CD4-positive, alpha-beta T cell treated with Interleukin-4 for 4 hours (primary cell): ENCODE measurements at places on chromosomes 2 and 18.
A peak's percentile ranks its signal among the peaks of the same experiment; 100 is the strongest.

DNA sequence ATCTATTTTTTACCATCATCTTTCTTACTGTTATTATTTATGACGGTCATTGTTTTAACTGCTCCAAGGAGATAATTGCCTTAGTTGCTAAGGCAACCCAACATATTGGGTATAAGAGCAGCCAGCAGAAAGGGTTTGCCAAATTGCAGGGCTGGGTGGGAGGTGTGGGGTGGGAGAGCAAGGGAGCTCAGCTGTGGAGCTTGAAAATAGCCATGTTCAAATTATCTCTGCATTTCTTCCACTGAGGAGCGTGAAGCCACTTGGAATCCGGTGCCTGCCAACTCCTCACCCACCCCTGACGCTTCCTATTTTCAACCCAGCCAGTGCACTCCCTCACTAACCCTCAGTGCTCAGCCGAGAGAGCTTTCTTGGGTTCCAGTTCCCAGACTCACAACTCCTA lies 60.8 kb downstream of the SETBP1 start:
- DNase-seq = no peak

DNA sequence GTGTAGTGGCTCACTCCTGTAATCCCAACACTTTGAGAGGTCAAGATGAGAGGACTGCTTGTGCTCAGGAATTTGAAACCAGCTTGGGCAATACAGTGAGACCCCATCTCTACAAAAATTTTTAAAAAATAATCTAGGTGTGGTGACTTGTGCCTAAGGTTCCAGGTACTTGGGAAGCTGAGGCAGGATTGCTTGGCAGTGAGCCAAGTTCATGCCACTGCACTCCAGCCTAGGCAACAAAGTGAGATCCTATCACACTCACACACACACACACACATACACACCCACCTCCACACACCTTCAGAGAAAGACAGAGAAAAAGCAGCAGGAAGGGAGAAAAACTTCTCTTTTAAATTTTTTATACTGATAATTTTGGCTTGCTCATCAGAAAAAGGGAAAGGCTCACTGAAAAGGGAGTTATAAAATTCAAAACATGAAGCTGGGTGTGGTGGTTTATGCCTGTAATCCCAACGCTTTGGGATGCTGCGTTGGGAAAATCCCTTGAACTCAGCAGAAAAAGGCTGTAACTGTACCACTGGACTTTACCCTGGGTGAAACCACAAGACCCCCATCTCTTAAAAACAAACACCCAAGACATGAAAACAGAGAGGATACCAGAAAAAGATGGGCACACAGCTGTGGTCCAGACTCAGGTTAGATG lies 25.7 kb downstream of the FAM168B start:
- no peak for DNase-seq

DNA sequence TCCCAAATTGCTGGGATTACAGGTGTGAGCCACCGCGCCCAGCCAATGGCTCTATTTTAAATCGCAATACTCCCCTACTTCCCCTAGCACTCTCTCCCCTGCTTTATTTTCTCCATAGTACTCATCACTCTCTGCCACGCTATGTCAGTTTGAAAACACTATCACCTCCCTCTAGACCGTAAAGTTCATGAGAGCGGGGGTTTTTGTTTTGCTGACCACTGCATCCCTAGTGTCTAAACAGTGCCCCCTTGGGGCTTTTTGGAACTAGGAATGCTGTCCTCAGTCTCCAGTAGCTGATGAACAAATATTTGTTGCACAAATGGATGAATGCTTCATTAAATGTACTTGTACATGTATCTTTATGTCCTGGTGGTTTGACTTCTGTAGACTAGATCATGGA lies 44.1 kb downstream of the ATOH8 start:
- no peak for DNase-seq

DNA sequence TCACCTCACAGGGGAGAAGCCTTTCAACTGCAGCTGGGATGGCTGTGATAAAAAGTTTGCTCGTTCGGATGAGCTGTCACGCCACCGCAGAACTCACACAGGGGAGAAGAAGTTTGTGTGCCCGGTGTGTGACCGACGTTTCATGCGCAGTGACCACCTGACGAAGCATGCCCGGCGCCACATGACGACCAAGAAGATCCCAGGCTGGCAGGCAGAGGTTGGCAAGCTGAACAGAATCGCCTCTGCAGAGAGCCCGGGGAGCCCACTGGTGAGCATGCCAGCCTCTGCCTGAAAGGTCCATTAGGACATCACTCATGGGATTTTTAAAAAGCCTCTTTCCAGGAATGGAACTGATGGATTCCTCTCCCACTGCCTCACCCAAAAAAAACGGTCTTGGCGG lies 8.9 kb downstream of the KLF11 start:
- DNase-seq = no peak

- DNase-seq = no peak
Measured at GRCh38 chr2:145654746-145655145, 1134.8 kb upstream of the ZEB2 start.

DNA sequence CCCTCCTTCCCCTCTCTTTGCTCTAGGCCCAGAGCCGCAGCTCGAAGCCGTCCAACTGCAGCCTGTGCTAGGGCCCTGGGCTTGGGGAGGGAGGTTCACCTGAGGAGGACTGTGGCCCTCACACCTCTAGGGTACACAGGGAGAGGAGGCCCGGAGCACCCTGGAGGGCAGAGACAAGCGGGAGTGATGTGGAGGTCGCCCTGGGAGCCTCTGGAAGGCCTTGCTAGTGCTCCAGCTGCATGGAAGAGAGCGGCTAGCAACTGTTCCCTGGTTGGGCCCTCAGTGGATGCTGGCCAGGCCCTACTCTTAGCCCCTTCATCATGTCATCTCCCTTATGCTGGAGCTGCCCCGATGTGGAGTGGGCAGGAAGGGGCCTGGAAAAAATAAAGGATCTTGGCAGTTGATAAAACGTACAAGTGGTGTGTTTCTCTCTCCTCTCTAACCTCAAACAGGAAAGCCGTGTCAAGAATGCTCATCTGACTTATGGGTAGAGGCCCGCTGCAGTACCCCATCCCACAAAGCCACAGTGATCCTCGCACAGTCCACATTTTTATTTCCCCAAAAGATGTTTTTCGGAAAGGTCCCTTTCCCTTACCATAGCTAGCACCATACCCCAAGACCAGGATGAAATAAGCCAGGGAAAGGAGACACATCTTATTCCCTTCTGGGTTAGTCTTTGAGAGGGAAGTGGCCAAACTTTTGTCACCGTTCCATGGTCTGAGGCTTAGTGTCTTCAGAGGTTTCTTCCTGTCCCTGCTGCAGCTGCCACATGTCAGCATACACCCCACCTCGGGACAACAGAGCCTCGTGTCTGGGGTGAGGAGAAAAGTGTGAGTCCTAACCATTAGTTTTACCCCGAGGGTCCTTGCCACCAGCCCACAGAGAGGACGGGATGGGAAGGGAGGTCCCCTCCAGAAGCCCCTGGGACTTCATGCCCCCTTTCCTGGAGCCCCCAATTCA lies 2.9 kb downstream of the ZFAND2B start:
- DNase-seq = no peak

- no peak for DNase-seq
Measured at GRCh38 chr2:55400332-55400731, 19.3 kb downstream of the CCDC88A start.

- no peak for DNase-seq
Measured at GRCh38 chr2:33617989-33618388, 18.9 kb upstream of the FAM98A start.

DNA sequence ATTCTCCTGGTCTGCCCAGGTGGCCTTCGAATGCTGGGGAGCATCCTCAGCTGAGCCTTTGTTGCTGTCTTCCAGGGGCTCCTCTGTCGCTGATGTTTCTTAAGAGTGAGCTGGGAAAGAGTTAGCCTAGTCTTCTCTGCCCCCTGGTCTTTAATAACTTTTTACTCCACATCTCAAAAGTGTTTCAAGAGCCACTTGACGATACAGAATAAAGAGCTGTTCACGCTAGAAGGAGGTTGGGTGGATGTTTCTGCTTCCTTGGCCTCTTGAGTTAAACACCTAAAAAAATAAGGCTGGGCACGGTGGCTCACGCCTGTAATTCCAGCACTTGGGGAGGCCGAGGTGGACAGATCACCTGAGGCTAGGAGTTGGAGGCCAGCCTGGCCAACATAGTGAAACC lies 2.8 kb upstream of the BUB1 start:
- DNase-seq = no peak

- no peak for DNase-seq
Measured at GRCh38 chr2:236889791-236890704, 195.6 kb upstream of the COPS8 start.

GRCh38 chr2:222355860-222356259 lies 57.1 kb upstream of the PAX3 start:
- DNase-seq = no peak

- DNase-seq = no peak
Measured at GRCh38 chr2:9300214-9300613, 93.6 kb downstream of the ASAP2 start.

GRCh38 chr18:64807560-64807959 lies 658.7 kb upstream of the LINC00305 start:
- no peak for DNase-seq

DNA sequence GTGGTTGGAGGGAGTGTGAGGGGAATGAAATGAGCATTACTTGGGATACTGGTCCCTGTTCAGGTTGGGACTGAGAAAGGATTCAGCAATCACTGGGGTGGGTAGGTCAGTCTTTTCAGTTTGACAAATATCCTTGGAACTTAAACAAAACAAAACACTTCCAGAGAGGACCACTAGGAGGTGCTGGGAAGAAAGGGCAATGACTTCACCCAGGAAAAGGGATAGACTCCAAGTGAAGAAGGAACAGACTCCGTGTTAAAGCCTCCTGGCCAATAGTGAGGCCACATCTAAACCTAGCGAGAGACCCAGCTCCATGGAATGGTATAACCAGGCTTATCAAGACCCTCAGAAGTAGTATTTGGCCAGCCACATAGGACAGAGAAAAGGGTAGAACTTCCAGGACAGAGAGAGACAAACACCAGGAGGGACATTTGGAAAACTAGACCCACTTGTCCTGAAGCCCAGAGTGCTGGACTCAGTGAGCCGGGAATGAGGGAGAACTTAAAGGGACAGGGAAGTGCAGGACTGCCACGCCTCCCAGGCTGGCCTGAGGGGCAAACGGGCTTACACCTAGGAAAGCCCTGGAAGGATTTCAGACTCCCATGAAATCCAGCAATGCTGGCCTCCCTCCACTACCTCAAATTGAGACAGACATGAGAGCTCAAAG lies 19.6 kb upstream of the KCNG3 start:
- peak; percentile 12 for DNase-seq

- DNase-seq = no peak
Measured at GRCh38 chr2:42192652-42193566, 23.8 kb downstream of the EML4 start.

DNA sequence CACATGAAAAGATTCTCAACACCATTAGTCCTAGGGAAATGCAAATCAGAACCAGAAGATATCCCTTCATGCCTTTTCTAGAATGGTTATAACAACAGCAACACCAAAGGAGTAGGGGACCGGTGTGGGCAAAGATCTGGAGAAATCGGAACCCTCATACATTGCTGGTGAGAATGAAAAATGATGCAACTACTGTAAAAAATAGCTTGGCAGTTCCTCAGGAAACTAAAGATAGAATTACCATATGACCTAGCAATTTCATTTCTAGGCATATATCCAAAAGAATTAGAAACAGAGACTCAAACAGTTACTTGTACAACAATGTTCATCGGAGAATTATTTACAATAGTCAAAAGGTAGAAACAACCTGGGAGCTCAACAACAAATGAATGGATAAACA lies 29.2 kb upstream of the CDH7 start:
- no peak for DNase-seq

- no peak for DNase-seq
Measured at GRCh38 chr2:101985101-101985792, 6.5 kb upstream of the IL1R2 start.

- no peak for DNase-seq
Measured at GRCh38 chr2:170145675-170146432, 32.1 kb upstream of the MYO3B start.

GRCh38 chr2:8620611-8621382 lies 61.1 kb upstream of the ID2 start:
- no peak for DNase-seq

DNA sequence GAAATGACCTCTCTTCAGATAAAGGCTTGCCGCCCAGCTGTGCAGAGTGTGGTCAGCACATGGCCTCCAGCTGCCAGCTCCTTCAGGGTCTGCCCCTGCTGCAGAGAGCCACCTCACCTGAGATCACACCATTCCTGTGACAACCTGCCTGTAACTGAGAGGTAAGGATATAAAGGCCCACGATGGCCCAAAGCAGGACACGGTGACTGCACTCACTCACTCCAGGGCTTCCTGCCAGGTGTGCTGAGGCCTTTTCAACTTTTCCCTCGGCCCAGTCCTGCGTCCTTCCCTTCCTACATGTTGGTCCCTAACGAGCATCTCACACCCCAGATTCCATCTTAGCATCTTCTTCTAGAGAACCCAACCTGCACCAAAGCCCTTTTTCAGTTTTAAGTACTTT lies 36.2 kb downstream of the ANKRD44 start:
- no peak for DNase-seq

- DNase-seq = no peak
Measured at GRCh38 chr2:55026202-55026601, 24.0 kb downstream of the RTN4 start.

- DNase-seq = no peak
Measured at GRCh38 chr2:150812066-150812465, 324.6 kb upstream of the RND3 start.

- peak; percentile 53 for DNase-seq
Measured at GRCh38 chr2:85390941-85391669, 19.1 kb downstream of the CAPG start.

GRCh38 chr18:30328839-30329238 lies 713.7 kb downstream of the DSC3 start:
- DNase-seq = no peak

DNA sequence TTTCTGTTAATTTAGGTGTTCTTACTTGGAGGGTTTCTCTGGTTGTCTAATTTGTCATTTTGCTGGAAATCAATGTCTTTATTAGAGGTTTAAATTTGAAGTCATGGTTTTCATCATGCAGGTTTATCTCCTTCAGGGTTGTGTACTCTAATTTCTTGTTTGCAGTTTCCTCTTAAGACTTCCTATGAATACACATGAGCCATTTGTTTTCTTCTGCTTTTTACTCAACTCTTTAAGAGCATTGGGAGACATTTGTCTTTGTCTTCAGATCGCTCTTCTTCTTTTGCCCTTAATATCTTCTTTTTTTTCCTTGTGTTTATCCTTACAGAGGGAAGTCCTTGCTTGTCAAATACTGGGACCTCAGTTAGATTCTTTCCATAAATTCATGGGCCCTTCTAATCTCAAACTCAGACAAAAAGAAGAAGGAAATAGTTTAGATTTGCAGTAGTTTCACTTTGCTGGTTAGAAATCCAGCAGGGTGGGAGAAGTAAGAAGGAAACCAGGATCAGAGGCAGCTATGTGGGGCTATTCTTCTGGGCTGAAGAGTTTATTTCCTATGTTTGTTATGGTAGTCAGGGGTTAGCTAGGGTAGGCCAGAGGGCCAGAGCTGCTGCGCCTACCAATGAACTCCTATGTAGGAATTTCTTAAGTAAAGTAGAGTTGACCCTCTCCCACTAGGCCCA lies 176.6 kb downstream of the DYSF start:
- DNase-seq = no peak

DNA sequence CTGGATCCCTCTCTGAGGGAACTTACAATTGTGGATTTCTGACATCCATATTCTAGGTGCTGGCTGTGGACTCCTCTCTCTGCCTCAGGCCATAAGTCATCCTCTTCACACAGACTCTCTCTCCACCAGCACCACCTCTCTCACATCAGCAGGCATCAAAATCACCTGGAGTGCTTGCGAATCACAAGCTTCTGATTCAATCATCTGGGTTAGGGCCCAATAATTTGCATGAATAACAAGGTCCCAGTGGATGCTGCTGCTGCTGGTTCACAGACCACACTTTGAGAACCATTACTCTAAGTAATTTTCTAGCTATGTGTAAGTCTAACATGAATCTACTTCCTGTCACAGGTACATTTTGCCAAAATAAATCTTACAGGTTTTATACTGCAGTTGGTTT lies 214.9 kb downstream of the DSEL start:
- DNase-seq = peak; percentile 24
